Epithelial cell of prostate (primary cell): ENCODE measurements at places on chromosomes 2 and 18.
A peak's percentile ranks its signal among the peaks of the same experiment; 100 is the strongest.

GRCh38 chr2:86249579-86250391 is 50.5 kb downstream of the MRPL35 start:
- no peak for DNase-seq

DNA sequence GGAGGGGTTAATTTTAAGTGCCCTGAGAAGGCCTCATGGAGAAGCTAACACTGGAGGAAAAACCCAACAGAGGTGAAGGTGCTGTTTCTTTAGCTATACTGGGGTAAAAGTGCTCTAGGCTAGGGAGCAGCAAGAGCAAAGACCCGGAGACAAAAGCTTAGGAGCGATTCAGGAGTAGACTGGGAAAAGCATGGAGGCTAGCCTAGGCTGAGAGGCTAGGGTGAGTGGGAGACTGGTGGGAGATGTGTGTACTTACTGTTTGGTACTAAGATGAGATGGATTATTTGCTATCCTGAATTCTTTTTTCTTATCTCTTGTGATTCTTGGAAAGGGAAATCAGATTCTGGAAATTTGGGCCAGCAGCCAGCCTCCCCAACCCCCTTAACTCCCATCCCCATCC is 2.0 kb downstream of the GIGYF2 start:
- no peak for DNase-seq

- no peak for DNase-seq
Measured at GRCh38 chr2:111031546-111032478, 88.9 kb upstream of the BCL2L11 start.

GRCh38 chr2:19804639-19805260 is 97.0 kb downstream of the TTC32 start:
- no peak for DNase-seq

DNA sequence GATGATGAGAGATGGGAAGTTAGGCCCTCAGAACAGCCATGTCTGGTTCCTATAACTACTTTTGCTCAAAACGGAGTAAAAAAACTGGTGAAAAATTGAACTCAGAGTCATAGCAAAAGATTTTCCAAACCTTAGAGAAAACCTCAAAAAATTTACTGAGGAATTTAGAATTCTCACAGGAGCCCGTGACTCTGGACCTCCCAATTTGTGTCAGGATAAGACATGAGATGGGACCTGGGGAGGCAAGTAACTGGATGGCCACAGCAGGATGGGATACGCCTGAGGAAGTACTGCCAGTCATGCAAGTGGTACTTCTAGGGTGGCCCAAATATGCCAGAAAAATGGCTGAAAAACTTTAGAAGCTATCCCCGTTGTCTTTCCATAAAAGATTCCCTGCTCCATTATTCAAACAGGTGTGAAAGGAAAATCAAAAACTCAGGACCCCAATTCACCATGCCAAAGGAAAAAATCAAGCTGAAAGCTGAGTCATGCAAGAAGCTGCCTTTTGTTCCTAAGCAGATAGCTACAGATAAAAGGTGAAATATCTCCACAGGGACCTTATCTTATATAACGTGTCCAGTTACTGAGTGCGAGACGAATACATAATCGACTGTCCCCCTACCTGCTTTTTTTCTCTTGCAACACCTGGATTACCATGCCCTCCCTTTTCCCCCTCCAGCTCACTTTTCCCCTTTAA is 34.1 kb upstream of the LIPG start:
- DNase-seq, result no peak

- no peak for DNase-seq
Measured at GRCh38 chr18:48348739-48349138, 60.4 kb downstream of the ZBTB7C start.

GRCh38 chr2:240646176-240646899 is 21.1 kb downstream of the GPR35 start:
- no peak for DNase-seq

DNA sequence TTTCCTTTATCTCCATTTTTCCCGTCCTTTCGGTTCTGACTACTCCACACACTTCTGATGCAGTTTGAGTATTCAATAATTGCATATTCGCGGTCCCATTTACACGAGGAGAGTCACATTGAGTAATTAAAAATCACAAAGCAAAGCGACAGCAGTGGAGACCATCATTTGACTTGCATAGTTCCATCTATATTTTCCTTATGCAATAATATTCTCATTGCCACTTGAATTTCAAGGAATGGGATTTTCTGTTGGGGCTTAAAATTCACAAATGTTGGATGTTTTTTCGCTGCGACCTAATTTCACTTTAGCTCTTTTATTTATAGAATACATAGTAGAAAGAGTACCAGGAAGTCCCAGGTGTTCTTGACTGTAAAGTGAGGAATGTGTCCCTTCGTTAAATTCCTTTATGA is 186.8 kb downstream of the ZEB2 start:
- DNase-seq, result no peak

GRCh38 chr18:23114171-23114881 is 21.0 kb upstream of the CABLES1 start:
- DNase-seq, result no peak

- no peak for DNase-seq
Measured at GRCh38 chr2:23293063-23293462, 91.9 kb upstream of the KLHL29 start.

- no peak for DNase-seq
Measured at GRCh38 chr18:48945953-48946217, 4.9 kb downstream of the SMAD7 start.

DNA sequence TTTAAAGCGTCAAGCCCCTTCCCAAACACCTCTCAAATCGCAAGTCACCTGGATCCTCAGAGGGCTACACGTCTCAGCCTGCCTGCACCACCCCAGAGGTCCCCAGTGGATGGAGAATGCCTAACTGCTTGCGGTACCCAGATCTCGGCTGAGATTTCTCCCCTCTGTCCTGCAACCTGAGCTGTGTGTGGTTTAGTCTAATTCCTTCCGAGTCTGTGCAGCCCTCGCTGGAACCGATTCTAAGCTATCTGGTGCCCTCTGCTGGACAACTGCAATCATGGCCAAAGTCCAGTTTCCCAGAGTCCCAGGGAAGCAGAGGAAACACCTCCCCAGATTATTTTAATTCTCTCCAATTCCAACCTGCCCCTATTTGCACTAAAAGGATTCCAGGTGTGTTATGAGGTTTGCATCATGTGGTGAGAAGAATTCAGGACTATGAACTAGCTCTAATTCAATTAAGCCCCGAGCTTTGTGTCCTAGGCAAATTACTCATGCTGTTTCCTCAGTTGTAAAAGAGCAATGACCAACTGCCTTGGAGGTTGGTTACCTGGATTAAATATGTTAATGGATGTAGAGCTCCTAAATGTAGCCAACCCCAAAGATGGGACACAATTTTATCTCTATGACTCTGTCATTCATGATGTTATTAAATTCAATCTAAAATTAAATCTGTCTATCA is 276.1 kb upstream of the NCKAP5 start:
- no peak for DNase-seq

DNA sequence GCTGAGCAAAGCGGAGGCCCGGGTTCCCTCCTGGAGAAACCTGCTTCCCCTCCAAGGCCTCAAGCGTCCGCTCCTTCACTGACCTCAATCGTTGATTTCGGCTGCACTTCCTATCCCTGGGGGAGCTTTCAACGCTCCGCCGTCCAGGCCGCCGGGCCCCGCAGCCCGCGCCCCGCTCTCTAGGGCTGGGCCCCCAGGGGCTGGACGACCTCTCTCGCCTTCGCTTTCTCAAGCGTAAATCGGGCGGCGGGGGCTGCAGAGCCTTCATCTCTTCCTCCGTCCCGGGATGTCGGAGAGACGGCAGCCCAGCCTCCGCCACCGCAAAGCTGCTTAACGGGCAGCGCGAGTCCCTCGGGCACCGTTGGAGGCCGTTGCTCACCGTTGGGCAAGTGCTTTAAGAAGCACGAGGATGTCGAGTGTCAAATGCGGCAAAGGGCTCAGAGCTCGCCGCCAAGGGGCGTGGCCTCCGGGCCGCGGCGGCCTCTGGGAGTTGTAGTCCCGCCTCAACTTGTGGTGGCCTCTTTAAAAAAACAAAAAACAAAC is 8.5 kb downstream of the HES6 start:
- DNase-seq, result no peak

GRCh38 chr2:133886735-133887675 is 318.7 kb upstream of the NCKAP5 start:
- peak; percentile 14 for DNase-seq

DNA sequence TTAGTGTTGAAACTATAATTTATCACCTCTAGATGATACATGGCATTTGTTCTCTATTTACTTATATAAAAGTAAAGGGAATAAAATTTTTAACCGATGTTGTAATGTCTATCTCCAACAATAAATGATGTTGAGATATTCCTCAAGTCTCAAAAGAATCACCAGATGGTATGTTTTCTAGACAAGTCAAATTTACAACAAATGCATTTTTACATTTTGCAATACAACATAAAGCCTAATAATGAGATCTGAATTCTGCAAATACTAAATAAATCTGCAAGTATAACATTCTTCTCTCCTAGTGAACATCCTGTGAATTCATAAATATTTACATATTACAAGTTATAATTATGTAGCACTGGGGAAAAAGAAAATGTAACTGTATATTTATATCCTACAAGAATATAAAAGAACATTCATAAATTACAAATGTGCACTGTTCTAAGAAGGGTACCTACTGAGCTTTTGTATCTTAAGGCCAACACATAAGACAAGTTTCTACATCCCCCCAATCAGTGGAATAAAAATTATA is 1504.4 kb upstream of the ZEB2 start:
- DNase-seq, result no peak

GRCh38 chr2:60509066-60509465 is 44.4 kb downstream of the BCL11A start:
- DNase-seq, result no peak

GRCh38 chr2:201953396-201953795 is 80.3 kb upstream of the FZD7 start:
- DNase-seq, result no peak

GRCh38 chr2:86649119-86649947 is 25.7 kb upstream of the RNF103 start:
- no peak for DNase-seq

DNA sequence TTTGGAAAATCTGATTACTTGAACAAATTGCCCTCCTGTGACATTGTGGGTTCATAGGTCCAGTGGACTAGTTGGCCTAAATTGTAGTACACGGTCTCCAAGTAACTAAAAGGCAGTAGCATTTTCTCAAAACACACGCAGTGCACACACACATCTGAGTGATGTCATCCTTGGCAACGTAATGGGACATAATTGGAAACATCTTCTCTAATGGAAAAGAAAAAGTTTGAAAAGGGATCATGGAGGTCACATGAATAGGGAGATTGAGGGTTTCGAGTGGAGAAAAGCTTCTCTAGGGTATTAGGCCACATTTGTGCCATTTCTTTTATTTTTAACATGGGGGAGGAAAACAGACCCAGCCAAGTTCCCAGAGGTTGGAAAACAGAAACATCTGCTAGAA is 93.3 kb downstream of the MAP4K4 start:
- DNase-seq, result no peak

DNA sequence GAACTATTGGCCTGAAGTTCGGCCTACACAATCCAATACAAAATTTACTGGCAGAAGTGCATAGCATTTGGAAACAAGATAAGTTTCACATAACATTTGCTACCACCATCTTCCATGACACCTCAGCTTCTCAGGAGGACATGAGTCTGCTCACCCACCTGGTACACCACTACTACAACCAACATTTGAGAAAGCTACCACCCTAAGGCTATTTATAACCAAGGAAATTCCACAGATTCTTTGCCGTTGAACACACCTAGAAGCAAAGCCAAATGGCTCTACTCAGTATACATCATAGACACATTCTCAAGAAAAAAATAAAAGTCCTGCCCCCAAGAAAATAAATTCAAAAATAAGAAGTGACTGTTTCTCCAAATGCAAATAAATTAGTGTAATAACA is 145.3 kb downstream of the SPAG16 start:
- no peak for DNase-seq
